Neural crest cell (in vitro differentiated cells): ENCODE measurements at places on chromosomes 3 and 15.

GRCh38 chr3:10981961-10982360, 10.6 kb upstream of the SLC6A1 start:
- no peak for DNase-seq

DNA sequence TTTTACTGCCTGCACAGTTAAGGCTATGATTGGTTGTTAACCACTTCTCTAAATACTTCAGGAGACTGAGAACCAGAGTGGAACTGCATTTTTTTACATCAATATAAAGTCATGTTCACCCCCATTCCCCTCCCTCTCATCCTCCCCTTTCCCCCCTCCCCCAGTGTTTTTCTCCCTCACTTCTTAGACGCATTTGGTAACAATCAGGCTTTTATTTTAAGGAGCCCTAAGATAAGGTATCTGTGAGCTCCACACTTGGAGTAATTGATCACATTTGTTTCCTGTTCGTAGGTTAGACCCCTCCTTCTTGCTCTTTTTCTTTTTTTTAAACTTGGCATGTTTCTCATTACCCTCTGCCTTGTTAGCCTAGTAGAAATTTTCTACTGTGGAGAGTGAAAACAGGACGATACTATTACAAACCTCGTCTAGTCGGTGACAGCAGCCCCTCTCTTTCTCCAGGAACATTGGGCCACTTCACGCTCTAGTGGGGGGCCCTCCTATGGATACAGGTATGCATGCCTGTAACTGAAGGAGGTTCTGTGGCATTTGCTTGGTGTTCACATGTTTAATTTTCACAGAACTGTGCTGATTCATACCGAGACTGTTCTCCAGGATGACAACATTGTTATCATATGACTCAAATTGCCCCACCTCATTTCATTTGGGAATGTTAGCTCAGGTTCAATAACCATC, 314.4 kb downstream of the MECOM start:
- no peak for DNase-seq

DNA sequence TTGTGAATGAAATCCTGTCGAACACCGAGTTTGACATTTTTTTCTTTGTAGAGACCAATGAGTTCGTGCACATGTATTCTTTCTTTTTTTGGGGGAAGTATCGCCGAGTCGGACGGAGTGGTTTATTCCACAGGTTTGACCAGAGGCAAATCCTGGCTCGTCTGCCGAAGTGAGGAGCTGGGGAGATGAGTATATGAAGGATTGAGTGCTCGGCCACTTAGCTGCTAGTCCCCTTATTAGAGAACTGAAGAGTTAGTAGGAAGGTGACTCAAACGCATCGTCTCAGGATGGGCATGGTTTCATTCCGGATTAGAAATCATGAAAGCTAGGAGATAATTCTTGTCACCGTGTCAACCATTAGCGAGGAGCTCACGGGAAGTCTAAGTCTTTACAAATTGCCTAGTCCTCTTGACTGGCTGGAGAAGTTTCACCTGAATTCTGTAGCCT, 154.7 kb upstream of the GOLIM4 start:
- DNase-seq = no peak

DNA sequence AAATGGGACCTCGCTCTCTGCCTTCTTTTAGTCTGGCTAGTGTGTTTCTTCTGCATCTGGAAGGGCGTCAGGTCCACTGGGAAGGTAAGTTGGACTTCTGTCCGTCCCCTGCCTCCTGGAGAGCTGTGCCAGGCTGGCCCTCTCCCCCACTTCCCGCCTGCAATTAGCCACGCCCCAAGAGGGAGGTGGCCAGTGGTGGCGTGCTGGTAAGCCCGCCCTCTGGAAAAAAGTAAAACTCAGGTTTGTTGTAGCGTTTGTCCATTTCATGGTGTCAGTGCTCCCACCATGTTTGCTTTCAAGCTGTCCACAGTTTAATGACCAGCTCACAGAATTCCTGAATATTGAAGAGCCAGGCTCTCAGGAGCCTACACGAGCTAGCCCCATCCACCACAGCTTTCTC, 55.6 kb downstream of the SLC6A6 start:
- DNase-seq = no peak
